ENCODE measurements at places on chromosomes 1 and 21.
A peak's percentile ranks its signal among the peaks of the same experiment; 100 is the strongest.

DNA sequence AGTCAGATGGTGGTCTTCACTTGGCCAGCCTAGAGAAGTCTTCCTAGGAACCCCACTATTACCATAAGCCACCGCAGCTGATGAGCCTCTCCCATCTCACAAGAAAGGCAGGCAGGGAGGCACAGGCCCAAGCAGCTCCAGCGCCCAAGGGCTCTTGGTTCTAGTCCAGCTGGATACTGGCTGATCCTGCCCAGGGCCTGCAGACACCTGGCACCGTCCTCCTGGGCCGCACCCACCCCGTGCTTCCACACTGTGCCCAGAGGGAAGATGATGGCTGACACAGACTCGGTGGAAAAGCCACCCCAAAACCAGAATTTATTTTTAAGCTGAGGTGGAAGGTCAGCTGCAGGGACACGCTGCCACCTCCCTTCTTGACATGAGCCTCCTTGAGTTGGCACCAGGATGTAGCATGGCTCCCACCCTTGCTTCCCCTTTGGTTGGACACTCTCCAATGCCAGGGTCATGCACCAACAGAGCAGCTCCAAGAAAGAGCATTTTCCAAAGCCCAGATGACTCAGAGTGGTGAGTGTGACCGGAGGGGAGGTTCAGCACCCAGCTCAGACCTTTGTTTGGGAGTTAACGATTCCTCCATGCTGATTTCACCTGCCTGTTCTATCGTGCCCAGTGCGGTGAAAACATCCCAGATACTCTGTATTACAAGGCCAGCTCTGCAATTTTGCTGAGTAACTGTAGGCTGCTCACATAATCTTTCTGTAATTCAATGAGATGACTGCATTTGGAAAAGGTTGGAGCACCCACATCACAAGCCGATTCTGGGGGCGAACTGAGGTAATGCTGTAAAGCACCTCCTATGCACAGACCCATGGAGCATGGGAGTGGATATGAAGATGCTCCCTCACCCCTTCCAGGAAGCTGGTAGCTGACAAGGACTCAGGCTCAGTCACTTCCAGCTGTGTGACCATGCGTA is 63.1 kb upstream of the SLC2A1 start:
- DNase-seq: no peak

GRCh38 chr1:39453603-39454002 is 37.8 kb upstream of the BMP8A start:
- no peak for DNase-seq

DNA sequence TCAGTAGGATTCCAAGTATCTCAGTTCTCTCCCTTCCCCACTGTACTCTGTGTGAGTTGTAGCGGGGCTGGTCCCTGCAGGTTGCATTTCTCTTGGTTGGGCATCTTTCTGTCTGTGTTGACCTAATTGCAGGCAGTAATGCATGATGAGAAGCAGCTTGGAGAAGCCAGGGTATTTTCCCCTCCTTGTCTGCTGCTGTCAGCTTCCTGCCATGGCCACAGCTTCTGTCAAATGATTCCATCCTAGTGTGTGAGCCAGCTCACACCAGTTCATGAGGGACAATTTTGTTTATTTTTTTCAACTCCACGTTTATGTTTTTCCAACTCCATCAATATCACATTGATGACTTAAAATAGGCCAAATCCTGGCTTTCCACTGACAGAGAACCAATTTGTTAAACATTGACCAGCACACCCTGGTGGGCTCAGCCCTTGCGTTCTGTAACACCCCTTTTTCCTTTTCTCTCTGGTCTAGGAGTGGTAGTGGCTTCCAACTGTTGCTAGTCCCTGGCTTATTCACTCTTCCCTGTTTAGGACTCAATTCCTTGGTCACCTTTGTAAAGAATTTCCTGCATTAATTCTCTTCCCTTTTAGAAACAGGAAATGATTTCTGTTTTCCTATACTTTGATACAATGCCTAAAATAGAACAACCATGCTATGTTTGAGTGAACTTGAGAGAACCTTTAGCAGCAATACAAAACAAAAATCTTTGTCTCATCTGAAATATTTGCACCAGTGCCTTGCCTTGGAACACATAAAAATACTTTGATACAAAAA is 44.9 kb upstream of the APOBEC4 start:
- DNase-seq: no peak

DNA sequence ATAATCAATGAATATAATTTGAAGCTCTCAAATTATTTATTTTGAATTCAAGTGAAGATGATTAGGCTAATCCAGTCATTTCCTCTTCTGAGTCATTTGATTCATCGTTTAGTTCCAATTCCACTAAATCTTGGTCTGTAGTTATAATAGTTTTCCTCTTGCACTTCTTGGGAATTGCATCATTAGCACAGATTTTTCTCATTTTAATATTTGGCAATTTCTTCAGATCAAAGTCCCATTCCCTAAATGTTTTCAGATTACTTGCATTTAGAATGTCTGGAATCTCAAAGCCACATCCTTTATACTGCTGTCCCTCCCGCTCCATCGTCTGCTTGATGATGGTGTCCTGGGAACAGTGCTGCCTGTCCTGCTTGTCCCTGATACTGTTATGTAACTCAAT is 43.5 kb downstream of the MAST2 start:
- DNase-seq: no peak

- DNase-seq: no peak
Measured at GRCh38 chr1:111369645-111370044, 57.9 kb downstream of the OVGP1 start.

DNA sequence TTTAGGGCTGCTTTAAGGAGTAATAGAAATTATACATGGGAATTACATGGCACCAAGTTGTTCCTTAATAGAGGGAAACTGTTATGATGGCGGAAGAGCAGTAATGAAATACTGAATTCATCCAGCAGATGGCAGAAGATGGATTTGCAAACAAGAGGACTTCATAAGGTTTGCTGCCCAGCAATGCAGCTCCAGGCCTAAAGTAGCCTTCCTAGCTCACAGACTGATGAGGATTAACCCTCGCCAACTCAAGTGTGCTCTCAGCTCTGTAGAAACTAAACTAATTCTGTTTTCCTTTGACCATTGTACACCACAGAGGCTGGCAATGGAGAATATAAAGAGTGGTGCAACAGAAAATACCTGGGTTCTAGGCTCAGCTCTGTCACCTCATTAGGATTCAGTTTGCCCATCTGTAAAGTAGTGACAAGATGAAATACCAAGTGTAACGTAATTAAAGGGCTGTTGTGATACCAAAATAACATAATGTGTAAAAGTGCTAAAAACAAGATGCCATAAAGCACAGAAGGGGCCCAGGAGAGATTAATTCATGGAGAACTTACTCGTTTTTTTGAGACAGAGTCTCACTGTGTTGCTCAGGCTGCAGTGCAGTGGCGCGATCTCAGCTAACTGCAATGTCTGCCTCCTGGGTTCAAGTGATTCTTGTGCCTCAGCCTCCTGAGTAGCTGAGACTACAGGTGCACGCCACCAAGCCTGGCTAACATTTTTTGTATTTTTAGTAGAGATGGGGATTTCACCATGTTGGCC is 102.4 kb upstream of the SERBP1 start:
- DNase-seq: peak; percentile 78

DNA sequence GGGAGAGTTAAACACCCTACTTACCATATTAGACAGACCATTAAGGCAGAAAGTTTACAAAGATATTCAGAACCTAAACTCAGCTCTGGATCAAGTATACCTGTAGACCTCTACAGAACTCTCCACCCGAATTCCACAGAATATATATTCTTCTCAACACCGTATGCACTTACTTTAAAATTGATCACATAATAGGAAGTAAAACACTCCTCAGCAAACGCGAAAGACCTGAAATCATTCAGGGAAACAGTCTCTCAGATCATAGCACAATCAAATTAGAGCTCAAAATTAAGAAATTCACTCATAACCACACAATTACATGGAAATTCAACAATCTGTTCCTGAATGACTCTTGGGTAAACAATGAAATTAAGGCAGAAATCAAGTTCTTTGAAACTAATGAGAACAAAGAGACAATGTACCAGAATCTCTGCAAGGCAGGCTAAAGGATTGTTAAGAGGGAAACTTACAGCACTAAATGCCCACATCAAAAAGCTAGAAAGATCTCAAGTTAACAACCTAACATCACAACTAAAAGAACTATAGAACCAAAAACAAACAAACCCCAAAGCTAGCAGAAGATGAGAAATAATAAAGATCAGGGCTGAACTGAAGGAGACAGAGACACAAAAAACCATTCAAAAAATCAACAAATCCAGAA is 19.1 kb downstream of the CD84 start:
- no peak for DNase-seq

- DNase-seq: no peak
Measured at GRCh38 chr21:26470351-26471098, 102.6 kb downstream of the CYYR1 start.

- no peak for DNase-seq
Measured at GRCh38 chr1:246587606-246588005, 21.4 kb downstream of the CNST start.

- DNase-seq: peak; percentile 36
Measured at GRCh38 chr1:46735708-46736324, 16.9 kb upstream of the EFCAB14 start.

- DNase-seq: no peak
Measured at GRCh38 chr1:175303201-175303707, 110.7 kb upstream of the KIAA0040 start.

- DNase-seq: no peak
Measured at GRCh38 chr1:153390938-153391710, at the start of gene S100A8. Gene S100A8 (minus strand): TSS chr1:153391073. CDS start chr1:153390535, 538 bp downstream.

GRCh38 chr1:233252441-233252840 is 43.1 kb downstream of the PCNX2 start:
- no peak for DNase-seq

DNA sequence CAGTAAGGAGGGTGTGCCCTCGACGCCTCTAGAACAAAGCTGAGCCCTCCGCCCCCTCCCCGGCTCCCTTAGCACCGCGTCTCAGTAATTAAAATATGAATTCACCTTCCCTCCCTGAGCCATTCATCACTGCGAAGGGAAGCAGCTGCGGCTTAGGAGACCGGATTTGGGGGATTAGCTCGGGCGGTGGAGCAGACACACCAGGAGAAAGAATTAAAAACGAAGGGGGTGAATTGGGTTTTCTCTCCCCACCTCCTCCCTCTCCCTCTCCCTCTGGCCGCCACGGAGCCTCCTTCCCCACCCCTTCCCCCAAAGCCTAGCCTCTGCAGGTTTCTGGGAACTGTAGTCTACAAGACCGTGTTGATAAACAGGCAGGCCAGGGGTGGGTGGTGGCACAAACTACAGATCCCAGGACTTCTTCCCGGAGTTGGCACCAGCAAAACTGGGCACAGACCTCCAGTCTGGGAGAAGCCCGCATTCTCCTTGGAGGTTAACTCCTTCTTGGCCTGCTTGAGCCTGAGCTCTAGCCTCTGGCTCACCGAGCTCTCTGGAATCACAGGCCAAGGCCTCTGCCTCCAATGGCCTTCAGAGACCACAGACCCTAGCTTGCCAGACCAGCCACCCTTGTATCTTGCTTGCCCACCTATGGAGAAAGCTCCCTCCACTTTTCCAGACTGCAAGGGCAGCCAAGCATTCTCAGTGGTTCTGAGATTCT is 10.8 kb downstream of the BLACAT1 start:
- peak; percentile 80 for DNase-seq

DNA sequence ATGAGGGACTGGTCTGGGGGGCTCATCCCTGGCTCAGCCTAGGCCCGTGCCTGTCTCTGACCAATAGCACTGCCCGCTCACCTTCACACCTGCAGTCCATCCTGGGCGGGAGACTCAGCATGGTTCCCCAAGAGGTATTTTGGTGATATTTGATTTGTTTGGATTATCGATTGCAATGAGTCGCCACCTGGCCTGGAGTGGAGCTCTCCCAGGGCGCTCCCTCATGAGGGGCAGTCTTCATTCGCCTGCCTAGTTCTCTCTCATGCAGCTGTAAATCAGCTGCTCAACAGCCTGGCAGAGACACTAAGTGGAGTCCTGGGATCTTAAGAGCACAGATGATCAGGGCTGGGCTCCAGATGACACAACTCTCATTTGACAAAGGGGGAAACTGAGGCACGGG is 90.1 kb upstream of the ACTL8 start:
- DNase-seq: no peak

- DNase-seq: no peak
Measured at GRCh38 chr1:92168657-92169056, 49.1 kb upstream of the C1orf146 start.

DNA sequence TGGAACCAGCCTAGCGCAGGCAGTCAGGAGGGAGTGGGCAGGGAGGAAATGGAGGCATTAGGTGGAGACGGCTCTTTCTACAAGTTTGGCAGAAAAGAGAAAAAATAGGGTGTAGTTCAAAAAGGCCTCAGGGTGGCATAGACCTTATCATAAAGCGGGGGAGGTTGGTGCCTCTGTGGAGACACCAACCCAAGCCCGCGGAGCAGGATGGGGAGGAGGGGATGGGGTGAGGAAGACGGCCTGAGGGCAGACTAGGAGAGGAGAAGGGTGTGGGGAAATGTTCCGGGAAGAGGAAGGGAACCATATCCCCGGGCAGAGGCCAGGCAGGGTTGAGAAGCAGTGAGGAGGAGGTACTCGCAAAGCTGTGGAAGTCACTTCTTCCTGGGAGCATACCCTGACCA is 17.4 kb upstream of the SHE start:
- no peak for DNase-seq

DNA sequence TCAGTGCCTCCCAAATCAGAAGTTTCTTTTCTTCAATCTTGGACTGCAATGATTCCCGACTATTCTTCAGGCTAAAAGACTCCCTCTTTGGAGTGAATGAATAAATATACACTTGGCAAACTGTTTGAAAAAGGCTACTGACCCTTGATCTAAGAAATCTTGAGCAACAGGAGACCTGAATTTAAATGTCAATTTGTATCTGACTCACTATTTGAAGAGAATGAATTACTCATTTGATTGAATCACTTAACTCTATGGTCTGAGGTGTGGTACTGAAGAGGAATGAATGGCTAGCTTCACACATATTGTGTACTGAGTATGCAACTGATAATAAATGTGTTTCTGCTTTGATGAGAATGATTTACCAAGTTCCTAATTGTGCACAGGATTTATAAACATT is 4.6 kb upstream of the SMG7 start:
- DNase-seq: no peak

DNA sequence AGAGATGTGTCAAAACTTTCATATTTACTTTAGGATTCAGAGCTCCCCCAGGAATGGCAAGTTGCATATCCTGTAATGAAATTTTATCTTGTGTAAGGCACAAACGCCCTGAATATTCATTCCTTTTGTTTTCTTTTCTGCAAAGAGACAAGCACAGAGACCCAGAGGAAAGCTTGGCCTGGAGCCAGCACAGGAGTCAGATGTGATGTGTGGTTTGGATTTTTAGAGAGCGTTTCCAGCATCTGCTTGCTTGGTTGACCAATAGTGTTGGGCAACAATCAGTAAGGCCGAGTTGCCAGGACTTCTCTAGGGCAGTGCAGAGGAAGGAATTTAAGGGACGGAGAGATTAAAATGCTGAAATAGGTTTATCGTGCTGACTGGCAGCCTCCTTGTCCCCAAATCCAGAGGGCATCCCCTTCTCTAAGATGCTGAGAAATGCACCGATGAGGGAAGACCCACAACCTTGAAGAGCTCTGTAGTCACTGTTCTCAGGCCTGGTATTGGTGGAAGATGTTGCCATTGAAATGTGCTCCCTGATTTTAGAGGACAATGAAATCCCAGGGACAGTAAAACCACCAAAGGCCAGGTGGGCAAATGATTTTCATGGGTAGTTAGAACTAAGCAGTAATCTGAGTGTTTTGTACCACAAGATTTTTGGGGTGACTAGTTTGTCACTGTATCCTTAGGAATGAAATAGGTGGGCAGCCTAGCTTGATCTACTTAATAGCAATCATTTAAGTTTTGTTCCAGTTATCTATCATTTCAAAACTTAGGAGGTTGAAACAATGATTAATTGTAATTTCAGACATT is 37.9 kb upstream of the RHOU start:
- DNase-seq: peak; percentile 5

- DNase-seq: no peak
Measured at GRCh38 chr1:37901191-37901892, 42.0 kb upstream of the MTF1 start.

GRCh38 chr1:37310064-37310463 is 164.3 kb upstream of the ZC3H12A start:
- no peak for DNase-seq
